ENCODE measurements at places on chromosomes 3 and 15. TPM values are rescaled to one million over a fixed set of nuclear protein-coding genes. Genes with fewer than 3 reads are reported as not detected.

GRCh38 chr3:153768561-153769469 lies 352.4 kb upstream of the ARHGEF26 start:
- H3K4me3 ChIP-seq = no peak overlapping the region
- no peaks in the 10 kb centered on the region for H3K4me1 ChIP-seq
- H3K27ac ChIP-seq = no peak overlapping the region
- peaks cover 3% of the 10 kb centered on the region for H3K27me3 ChIP-seq

- no peaks in the 10 kb centered on the region for H3K27me3 ChIP-seq
- H3K36me3 ChIP-seq = peaks cover 19% of the 10 kb centered on the region
- DNase-seq = no peak
- H3K4me3 ChIP-seq = no peak overlapping the region
Measured at GRCh38 chr3:33428734-33429133, 11.5 kb downstream of the UBP1 start.

PRR23E gene
- total RNA-seq = not detected

GPR15 gene
- 3.7 TPM for total RNA-seq

RASL12 gene
- not detected for total RNA-seq

DNA sequence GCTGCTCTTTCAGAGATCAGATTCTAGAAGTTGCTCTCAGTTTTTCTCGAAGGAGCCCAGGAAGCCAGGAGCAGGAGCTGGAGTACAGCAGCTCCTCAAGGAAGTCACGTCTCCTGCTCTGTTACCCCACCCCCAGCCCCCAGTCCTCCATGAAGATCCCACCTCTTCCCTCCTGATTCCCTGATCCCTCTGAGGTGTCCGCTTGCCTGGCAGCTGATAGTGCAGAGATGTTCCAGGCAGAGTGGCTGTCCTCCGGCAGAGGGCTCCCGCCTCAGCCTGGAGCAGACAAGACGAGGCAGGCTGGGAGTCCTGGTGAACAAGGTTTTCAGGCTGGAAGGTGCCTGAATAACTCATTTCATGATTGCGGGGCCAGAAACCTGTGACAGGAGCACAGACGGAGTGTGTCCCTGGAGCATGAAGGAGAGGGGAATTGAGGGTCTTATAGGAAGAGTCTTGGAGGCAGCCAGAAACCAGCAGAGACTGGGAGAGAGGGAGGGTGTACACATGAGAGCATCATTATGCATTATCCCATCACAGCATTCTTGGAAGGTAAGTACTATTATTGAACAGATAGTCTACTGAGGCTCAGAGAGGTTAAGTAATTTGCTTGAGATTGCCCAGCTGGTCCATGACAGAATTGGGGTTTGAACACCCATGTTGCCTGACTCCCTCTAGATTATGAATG lies 1.2 kb downstream of the HRH1 start:
- no peaks in the 10 kb centered on the region for H3K36me3 ChIP-seq
- H3K4me3 ChIP-seq = peak overlapping the region; percentile 70
- no peak overlapping the region for H3K27ac ChIP-seq
- H3K27me3 ChIP-seq = peaks cover 45% of the 10 kb centered on the region
- H3K4me1 ChIP-seq = peaks cover 25% of the 10 kb centered on the region

TRPM1 gene
- total RNA-seq = not detected

DNA sequence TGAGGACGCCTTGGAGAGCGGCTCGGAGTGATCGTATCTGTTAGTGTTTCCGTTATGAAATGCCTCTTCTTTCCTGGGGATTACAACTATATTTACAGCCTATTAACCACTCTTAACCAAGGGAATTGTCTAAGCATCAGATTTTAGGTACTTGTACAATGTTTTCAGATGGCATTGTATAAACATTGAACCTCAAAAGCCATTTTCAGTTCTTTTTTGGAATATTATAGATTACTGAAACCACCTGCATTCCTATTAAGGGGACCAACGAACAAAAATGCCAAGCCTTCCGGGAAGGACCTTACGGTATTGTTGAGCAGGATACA lies 1.1 kb downstream of the NEO1 start:
- peak overlapping the region; percentile 15 for H3K27ac ChIP-seq
- peak overlapping the region; percentile 81 for H3K4me3 ChIP-seq
- no peak for DNase-seq

DNA sequence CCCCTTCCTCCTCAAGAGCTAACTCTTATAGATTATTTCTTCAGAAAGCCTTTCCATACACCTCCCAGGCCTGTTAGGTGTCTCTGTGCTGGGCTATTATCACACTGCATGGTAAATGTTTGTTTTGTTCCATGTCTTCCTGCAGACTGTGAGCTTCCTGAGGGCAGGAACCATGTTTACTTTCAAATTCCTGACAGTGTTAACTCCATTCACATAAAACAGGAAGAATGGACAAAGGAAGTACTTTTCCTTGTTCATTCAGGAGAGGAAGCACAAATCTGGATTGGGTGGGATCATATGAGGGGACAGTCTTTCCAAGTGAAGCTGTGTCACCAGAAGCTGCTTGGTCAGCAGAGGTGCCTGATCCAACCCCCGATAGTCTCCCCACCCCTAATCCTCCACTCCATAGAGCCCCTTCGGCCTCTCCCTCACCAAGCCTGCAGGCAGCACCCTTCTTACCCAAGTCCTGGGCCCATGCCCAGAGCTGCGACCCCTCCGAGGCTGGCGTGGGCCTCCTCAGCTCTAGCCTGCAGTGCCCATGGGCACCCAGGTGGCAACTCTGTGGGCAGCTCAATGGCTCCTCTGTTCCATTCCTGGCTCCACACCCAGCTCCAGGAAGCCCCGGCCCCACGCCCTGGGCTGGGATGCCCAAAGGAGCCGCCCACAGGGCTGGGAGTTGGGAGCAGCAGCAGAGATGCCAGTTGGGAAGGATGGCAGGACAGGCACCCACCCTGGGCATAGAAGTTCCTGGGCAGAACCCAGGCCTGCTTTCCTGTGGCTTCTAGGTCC lies 6.9 kb downstream of the SHF start:
- H3K4me3 ChIP-seq = no peak overlapping the region
- H3K36me3 ChIP-seq = no peaks in the 10 kb centered on the region
- no peak for DNase-seq
- H3K27ac ChIP-seq = no peak overlapping the region
- H3K4me1 ChIP-seq = peaks cover 5% of the 10 kb centered on the region
- H3K27me3 ChIP-seq = no peaks in the 10 kb centered on the region

DNA sequence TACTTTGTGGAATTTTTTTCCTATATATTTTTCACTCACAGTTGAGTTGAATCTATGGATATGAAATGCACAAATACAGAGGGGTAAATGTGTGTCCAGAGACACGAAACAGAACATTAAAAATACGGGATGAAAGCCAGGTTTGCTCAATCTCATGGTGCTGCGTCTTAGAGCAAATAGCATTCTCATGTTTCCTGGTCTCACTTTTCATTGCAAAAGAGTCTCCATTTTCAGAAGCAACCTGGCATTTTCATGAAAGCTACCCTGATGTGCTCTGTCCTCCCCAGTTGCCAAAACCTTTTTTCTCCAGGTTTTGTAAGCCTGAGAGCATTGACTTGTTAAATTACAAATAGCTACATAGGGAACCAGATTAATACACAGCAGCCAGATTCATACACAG lies 49.5 kb upstream of the MBNL1 start:
- peak overlapping the region; percentile 68 for H3K27ac ChIP-seq
- peaks cover 52% of the 10 kb centered on the region for H3K4me1 ChIP-seq
- H3K4me3 ChIP-seq = peak overlapping the region; percentile 62
- no peaks in the 10 kb centered on the region for H3K36me3 ChIP-seq
- no peak for DNase-seq

BCHE gene
- total RNA-seq = not detected

ALDH1A3 gene
- not detected for total RNA-seq

- no peaks in the 10 kb centered on the region for H3K36me3 ChIP-seq
- no peak overlapping the region for H3K27ac ChIP-seq
- peaks cover 3% of the 10 kb centered on the region for H3K4me1 ChIP-seq
- peaks cover 2% of the 10 kb centered on the region for H3K27me3 ChIP-seq
Measured at GRCh38 chr3:144160627-144161026, 189.0 kb downstream of the DIPK2A start.

ZNF860 gene
- 19.1 TPM for total RNA-seq

DNA sequence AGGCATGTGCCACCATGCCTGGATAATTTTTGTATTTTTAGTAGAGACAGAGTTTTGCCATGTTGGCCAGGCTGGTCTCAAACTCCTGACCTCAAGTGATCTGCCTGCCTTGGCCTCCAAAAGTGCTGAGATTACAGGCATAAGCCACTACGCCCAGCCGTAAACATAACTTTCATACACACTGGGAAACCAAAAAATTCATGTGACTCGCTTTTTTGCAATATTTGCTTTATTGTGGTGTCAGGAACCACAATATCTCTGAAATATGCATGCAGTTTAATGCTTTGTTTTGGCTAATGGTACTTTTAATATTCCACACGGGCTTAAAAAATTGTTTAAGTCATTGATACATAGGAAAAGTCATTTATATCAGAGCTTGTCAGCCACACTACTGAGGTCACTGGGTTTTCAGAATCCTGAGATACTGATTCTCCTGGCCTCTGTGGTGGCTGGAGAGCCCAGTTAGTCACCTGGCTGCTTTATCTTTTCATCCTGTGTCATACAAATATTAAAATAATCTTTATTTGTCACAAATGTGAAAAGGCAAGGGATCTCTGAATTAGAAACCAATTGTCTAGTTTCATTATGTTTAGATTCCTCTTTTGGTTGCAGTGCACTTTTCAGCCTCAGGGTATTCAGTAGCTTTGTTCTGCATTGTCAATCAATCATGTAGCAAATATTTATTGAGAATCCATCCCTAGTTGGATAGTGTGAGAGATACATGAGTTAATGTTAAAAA lies 10.0 kb downstream of the TMEM62 start:
- peak overlapping the region; percentile 40 for H3K4me3 ChIP-seq
- DNase-seq = no peak
- peaks cover 23% of the 10 kb centered on the region for H3K4me1 ChIP-seq
- peaks cover 70% of the 10 kb centered on the region for H3K36me3 ChIP-seq
- H3K27ac ChIP-seq = peak overlapping the region; percentile 12

THBS1 gene
- 1.7 TPM for total RNA-seq

RGMA gene
- total RNA-seq = not detected

GRCh38 chr15:82890338-82890994 lies 62.1 kb downstream of the HOMER2 start:
- no peak for DNase-seq
- H3K36me3 ChIP-seq = no peaks in the 10 kb centered on the region
- no peak overlapping the region for H3K4me3 ChIP-seq
- H3K27ac ChIP-seq = no peak overlapping the region

CEP97 gene
- total RNA-seq = 7.3 TPM

DNA sequence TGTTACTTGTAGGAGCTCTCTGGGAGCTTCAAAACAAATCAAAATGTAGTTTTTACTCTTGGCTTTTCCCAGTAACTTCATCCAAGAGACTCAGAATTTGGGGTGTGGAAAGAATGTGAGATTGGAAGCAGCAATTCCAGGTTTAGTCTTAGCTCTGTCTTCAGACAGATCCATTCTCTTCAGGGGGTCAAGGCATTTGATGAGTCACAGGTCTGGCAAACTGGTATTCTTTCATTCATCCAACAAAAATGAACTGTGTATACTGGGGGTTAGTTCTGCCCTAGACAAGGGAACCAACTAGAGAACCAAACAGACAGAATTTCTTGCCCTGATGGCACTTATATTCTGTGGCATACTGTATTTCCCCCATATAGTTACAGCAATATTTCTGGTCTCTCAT lies 36.3 kb upstream of the CADPS start:
- no peak for DNase-seq
- no peaks in the 10 kb centered on the region for H3K27me3 ChIP-seq
- H3K36me3 ChIP-seq = no peaks in the 10 kb centered on the region

DNA sequence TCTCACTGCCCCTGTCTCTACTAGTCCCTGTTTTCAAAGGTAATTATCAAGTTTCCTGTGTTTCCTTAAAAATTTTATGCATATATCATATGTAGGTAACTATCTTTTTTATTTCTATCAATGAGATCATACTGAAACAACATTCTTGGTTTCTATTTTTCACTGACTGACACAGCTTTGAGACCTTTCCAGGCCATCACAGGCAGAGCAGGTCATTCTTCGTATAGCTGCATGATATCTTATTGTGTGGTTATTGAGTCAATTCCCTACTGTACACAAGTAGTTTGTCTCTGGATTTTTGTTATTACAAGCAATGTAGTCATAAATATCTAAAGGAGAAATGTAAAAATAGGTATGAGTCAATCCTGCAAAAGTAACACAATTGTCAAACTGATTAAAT lies 169.6 kb downstream of the CFAP20DC start:
- no peak for DNase-seq
- no peaks in the 10 kb centered on the region for H3K36me3 ChIP-seq
- H3K27ac ChIP-seq = no peak overlapping the region
- no peaks in the 10 kb centered on the region for H3K27me3 ChIP-seq

DNA sequence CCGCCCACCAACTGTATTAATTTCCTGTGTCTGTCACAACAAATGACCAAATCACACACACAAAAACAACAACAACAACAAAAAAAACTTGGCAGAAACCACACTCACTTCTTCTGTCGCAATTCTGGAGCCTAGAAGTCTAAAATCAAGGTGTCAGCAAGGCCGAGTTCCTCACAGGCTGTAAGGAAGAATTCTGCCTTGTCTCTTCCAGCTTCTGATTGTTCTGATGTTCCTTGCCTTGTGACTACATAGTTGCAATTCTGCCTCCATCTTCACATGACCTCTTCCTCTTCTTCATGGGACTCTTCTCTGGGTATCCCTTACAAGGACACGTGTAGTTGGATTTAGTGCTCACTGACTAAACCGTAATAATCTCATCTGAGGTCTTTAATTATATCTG lies 61.4 kb downstream of the IL12A start:
- H3K27me3 ChIP-seq = no peaks in the 10 kb centered on the region
- no peak overlapping the region for H3K27ac ChIP-seq
- no peaks in the 10 kb centered on the region for H3K36me3 ChIP-seq
- no peaks in the 10 kb centered on the region for H3K4me1 ChIP-seq
- DNase-seq = no peak

- no peak overlapping the region for H3K27ac ChIP-seq
- DNase-seq = no peak
- no peak overlapping the region for H3K4me3 ChIP-seq
- no peaks in the 10 kb centered on the region for H3K4me1 ChIP-seq
- no peaks in the 10 kb centered on the region for H3K36me3 ChIP-seq
Measured at GRCh38 chr15:48896869-48897814, 19.2 kb downstream of the EID1 start.

PLCH1 gene
- total RNA-seq = 0.27 TPM

CFAP161 gene
- 0.18 TPM for total RNA-seq

DNA sequence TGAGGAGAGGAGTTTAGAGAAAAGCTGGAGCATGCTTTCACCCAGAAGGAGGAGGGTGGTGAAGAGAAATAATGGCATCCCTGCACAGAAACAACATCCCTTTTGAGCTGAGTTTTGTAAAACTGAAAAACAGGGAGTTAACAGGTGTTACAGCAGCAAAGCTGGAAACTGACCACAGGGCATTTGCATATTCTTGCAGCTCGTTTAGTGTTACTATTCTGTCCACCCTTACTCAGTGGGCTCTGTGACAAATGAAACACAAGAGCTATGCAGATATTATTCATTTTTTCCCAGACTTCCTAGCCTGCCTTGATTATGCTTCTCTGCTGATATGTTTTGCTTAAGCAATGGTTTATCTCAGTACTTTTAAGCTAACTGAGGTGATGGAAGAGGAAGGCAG lies 272.0 kb downstream of the NEK10 start:
- no peaks in the 10 kb centered on the region for H3K36me3 ChIP-seq
- no peak overlapping the region for H3K27ac ChIP-seq
- no peak for DNase-seq
- no peak overlapping the region for H3K4me3 ChIP-seq
- no peaks in the 10 kb centered on the region for H3K27me3 ChIP-seq

- DNase-seq = no peak
- no peak overlapping the region for H3K4me3 ChIP-seq
- peaks cover 41% of the 10 kb centered on the region for H3K4me1 ChIP-seq
Measured at GRCh38 chr3:49030321-49030720, 1.1 kb upstream of the IMPDH2 start.
